MV-4-11 (cell line): ENCODE measurements at places on chromosomes 2 and 18.

DNA sequence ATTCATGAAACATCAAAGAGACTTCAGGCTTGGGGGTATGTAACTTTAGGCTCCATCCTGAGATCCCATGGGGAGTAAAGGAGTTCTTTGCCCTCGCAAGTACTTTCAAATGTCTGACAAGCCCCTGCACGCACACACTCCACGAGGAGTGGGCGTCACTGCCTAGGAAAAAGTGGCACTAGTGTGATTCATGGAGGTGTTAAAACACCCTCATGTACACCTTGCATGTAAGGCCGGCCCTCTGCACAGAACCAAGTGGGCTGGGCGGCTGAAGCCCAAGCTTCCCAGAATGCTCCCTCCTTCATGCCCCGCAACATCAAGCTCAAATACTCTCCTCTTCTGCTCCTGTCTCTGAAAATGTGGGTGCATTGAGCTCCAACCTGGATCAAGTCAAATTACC, 7.8 kb downstream of the HS1BP3 start:
- DNase-seq, result no peak

DNA sequence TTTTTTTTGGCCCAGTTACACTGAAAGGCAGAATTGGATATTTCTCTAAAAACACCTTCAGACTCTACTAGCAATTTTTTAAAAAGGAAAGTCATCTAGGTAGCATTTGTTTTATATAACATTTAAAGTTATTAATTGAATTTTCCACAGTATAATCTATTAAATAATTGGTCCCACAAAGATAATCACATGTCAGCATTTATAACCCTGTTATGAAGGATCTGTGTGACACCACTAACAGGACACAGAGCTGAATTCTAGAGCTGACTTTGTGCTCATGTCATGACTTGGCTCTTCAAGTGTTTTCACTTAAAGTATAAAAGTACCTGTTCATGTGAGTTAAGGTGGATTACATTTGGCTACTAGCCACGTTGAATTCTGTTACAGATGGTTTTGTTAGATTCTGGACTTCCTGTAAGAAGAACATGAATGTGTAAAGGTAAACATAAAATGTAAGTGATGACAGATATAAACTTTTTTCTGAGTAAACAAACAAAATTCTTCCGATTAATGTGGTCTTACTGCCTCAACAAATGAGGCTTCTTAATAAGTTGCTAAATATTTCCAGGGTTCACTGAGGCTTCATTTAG, 69.1 kb upstream of the PROKR1 start:
- no peak for DNase-seq

GRCh38 chr18:12376034-12376753, 833 bp downstream of the AFG3L2 start:
- peak; percentile 19 for DNase-seq

DNA sequence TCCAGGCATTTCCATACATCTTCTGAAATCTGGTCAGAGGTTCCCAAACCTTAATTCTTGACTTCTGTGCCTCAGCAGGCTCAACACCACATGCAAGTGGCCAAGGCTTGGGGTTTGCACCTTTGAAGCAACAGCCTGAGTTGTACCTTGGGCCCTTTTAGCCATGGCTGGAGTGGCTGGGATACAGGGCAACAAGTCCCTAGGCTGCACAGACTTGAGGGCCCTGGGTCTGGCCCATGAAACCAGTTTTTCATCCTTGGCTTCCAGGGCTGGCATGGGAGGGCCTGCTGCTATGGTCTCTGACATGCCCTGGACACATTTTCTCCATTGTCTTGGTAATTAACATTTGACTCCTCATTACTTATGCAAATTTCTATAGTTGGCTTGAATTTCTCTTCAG, 988.8 kb upstream of the CNTNAP5 start:
- no peak for DNase-seq

DNA sequence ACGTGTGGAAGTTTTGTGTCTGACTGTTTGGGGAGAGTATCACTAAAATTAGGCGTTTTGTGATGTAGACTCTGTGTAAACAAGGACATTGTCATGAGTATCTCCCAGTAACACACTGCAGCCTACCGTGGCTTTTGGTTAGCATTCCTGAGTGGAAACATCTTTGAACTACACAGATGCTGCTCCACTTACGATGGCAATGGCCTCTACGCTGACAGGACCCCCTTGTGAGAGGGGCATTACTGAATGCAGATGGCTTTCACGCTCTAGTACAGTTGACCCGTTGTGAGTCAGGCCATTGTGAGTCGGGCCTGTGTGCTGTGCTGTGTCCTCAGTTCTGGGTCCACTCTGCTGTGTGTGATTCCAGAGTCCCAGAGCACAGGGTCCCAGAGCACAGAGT, 34.4 kb upstream of the ADNP2 start:
- DNase-seq, result no peak

DNA sequence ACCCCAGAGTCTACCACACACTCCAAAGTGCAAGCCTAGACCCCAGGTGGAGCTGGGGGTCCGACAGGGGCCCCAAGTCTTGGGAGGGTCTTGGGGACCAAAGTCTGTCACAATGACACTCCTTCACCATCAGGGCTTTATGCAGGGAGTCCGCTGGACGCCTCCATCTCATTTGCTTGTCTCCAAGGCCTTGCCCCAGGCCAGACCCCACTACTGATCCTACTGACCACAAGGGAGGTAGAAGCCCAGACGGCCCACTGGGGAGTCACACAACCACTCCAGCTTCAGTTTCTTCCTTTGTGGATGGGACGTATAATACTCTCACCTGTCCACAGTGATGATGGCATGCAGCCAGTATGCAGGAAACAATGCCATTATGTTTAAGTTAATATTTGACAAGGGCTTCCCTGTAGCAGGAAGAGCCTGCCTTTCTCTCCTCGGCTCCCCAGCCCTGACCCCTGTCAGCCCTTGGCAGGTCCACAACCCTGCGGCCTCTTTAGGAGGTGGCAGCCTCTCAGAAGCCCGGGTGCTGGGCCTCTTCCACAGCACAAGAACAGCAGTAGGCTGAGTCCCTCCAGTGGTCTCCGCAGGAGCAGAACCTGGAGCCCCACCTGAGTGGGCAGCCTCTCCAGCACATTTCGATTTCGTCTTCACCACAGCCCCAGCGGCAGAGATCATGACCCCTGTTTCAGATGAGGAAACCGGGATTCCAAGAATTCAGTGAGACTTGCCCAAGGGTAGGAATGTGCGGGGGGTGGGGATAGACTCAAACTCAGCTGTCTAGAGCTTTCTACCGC, 6.5 kb downstream of the BIN1 start:
- DNase-seq, result no peak

DNA sequence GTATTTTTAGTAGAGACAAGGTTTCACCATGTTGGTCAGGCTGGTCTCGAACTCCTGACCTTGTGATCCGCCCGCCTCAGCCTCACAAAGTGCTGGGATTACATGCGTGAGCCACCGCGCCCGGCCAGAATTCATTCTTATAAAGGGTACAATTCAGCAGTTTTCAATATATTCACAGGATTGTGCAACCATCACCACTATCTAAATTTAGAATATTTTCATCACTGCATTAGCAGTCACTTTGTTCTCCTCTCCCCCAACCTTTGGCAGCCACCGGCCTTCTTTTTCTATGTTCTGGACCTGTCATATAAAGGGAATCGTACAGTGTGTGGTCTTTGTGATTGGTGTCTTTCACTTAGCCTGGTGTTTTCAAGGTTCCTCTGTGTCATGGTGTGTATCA, 40.7 kb downstream of the TCF7L1 start:
- peak; percentile 72 for DNase-seq

DNA sequence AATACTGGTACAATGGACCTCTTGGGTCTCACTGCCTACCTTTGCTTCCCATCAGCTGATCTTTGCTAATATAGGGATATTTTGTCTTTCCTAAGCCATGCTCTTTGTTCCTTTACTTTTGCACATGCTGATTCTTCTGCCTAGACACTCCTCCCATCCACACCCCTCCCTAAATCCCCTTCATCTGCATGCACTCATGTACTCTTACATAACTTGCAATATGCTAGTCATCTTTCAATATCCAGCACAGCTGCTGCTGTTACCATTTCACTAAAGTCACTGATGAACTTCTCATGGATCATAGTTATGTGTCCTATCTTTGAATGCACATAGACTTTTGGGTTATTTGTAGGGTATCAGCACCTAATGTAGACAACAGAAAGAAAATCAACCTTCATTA, 18.5 kb upstream of the DTNA start:
- DNase-seq, result no peak

GRCh38 chr2:130287656-130288026, 55.1 kb upstream of the IMP4 start:
- no peak for DNase-seq

DNA sequence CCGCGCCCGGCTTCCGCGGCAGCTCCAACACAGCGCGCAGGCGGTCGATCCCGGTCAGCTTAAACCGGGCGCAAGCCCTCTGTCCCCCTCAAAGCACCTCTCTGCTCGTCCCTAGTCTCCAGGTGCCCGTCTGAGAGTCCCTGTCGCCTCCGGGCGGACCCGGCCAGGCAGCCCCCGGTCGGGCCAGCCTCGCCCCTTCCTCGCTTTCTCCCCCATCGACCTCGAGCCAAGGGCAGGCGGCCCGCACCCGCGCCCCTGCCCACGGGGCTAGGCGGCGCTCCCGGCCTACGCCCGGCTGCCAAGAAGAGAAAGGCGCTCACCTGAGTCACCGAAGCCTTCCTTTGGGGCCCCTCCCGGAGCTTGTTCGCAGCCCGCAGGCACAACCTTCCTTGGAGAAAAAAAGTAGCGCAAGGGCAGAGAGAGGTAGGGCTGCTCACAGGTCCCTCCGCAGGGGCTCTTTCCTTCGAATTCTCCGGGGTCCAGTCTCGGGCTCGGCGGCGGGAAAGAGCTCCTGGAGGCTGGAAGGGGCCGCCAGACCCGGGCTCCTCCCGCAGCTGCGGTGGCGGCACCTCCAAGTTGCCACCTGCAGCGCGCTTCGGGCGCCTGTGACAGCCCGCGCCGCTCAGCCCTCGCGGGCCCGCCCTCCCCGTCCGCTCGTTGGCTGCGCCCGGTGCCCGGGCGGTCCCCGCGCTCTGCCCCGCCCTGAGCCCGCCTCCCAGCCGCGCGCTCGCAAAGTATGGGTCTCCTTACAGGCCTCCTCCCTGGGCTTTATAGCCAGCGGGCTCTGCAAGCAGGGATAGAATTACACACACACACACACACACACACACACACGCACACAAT, 86.5 kb upstream of the EPB41L3 start:
- DNase-seq, result no peak

DNA sequence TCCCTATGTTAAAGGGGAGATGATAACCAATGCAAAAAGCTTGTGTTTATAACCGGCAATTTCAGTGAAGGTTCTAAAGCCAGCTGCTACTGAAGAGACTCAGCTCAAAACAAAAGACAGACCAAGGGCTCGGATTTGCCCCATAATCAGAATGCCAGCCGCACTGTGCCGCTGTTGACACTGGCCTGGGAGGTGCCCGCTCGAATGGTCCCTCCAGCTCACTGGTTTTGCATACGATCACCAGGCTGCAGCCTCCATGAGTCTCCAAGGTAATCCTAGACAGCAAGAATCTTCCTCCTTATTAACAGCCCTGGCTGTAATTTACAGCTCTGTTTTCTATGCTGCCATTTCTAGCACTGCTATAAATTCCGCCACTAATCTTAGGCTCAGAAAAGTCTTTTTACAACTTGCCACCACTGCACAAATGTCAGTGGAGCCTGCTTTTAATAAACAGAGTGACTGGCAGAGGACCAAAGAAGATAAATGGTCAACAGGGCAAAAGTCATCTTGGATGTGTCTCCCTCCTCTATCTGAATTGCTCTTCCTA, 155.7 kb upstream of the SH3BP4 start:
- no peak for DNase-seq

GRCh38 chr2:43135583-43135982, 90.8 kb downstream of the ZFP36L2 start:
- no peak for DNase-seq

GRCh38 chr2:197388866-197389587, 45.8 kb downstream of the SF3B1 start:
- DNase-seq, result no peak

DNA sequence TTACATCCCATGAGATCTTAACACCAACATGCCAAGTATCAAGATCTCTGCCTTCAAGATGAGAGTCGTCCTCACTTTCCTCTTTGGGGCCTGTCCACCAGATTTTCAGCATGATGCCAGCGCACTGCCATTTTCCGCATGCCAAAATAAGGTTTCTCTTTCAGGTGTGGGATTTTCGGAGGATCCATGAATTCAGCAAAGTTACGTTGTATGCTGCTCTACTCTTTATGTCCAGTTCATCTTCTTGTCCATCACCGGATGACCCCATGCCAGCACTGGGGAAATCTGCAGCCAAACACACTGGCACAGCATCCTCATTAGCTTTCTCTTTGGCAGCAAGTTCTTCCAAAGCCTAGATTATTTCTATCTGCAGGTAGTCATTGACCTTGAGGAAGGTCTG, 4.9 kb upstream of the HAAO start:
- no peak for DNase-seq

DNA sequence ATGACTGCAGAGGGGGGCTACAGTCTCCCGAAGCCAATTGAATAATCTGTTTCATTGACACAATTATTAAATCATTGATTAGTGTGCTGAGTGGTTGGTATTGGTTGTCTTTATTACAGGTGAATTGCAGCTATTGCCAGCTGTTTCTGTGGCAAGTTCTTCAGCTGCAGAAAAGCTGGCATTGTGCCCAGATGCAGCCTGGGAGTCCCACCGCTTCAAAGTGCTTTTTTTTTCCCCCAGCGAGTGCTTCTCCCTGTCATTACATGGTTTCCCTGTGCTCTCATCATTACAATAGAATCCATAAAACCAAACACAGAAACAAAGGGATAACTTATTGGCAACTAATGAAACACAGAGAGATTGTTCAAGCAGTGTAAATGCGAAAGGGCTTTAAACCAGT, 164.7 kb downstream of the GRB14 start:
- no peak for DNase-seq
